ENCODE measurements at places on chromosomes 16 and 17.

- DNase-seq = no peak
These were observed 2.2 kb downstream of the PAQR4 start for GRCh38 chr16:2971134-2971984.

DNA sequence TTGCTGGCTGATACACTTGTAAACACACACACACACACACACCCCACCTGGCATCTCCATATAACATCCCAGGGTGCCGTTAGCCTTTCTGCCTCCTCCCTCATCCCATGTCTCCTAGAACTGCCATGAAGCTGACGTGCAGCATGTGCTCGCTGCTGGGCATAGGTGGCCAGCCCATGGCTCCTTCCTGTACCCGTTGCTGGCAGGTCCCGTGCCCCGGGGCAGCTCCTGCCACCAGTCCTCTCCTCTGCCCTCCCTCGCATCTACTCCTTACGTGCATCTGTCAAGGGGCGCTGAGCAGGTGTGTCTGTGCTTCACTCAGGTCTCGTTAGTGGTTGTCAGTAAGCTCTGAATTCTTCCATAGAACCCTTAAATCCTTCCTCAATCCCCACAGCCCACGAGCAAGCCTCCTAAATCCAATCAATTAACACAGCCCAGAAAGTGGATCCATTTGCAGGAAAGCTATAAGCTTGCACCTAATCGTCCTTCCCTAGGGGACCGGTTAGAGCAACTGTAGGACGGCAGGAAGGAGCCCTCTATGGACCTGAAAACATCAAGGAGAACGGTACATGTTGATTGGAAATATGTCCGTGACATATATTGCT lies 218.1 kb upstream of the FOXF1 start:
- no peak for DNase-seq

- DNase-seq = no peak
These were observed 127.5 kb upstream of the WSCD1 start for GRCh38 chr17:5942687-5943086.

DNA sequence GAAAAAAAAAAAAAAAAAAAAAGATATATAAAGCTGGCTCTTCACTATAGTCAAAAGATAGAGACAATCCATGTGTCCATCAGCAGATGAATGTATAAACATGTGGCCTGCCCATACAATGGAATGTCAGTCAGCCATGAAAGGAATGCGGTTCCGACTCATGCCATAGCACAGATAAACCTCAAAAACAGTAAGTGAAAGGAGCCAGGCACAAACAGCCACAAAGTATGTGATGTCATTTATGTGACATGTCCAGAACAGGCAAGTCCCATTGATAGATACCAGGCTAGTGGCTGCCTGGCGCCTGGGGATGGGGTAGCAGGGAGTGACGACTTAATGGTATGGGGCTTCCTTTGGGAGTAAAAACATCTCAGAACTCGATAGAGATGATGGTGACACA lies 155.7 kb downstream of the CMIP start:
- no peak for DNase-seq

GRCh38 chr17:51013322-51013721 lies 107.3 kb downstream of the SPAG9 start:
- DNase-seq = no peak

DNA sequence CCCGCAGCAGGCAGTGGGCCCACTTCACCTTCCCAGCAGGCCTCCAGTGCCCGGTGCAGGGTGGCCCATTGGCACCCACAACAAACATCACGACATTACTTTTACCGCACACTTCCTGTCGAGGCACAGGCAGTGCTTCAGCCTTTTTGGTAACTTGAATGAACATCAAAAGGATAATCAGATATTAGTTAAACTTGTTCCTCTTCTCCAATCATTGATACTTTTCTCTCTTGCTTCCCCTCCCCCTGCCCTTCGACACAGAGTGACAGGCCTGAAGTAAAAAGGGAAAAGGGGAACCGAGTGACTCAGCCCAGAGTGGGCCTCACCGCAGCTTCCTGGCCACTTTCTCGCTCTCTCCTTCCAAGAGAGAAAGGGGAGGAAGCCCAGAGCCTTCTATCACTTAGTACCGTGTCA lies 507.0 kb downstream of the MAF start:
- DNase-seq = peak; percentile 52

- no peak for DNase-seq
These were observed 27.2 kb upstream of the BRD7 start for GRCh38 chr16:50395763-50396710.

- DNase-seq = no peak
These were observed 60.8 kb downstream of the WDR45B start for GRCh38 chr17:82587234-82588086.

GRCh38 chr17:49548506-49549310 lies 27.0 kb upstream of the NXPH3 start:
- DNase-seq = no peak

DNA sequence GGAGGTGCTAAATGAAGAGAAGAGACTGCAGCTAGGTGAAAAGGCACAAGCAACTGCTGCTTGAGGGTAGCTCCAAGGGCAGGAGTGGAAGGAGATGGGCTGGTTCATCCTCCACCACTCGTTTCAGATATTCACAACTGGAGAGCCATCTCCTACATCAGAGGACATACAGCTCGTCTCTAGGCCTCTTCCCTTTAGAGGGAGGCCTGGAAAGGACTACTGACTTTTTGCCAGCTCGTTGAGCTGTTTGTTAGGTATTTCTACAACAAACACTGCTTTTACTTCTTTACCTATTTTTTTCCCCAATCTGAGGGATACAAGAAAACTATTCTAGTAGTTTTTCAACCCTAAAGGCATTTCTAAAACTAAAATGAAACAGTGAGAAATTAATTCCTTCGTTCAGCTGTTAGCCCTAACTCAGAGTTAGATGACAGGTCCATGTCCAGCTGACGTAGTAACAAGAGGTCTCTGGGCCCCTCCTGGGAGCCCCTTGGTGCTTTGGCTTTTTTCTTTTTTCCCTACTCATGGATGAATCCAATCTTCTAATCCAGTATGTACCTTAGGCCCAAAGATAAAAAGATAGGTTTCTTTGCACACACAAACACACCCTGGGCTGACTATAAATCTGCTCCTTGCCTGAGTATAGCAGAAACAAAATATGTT lies 47.8 kb upstream of the TBX2 start:
- no peak for DNase-seq

DNA sequence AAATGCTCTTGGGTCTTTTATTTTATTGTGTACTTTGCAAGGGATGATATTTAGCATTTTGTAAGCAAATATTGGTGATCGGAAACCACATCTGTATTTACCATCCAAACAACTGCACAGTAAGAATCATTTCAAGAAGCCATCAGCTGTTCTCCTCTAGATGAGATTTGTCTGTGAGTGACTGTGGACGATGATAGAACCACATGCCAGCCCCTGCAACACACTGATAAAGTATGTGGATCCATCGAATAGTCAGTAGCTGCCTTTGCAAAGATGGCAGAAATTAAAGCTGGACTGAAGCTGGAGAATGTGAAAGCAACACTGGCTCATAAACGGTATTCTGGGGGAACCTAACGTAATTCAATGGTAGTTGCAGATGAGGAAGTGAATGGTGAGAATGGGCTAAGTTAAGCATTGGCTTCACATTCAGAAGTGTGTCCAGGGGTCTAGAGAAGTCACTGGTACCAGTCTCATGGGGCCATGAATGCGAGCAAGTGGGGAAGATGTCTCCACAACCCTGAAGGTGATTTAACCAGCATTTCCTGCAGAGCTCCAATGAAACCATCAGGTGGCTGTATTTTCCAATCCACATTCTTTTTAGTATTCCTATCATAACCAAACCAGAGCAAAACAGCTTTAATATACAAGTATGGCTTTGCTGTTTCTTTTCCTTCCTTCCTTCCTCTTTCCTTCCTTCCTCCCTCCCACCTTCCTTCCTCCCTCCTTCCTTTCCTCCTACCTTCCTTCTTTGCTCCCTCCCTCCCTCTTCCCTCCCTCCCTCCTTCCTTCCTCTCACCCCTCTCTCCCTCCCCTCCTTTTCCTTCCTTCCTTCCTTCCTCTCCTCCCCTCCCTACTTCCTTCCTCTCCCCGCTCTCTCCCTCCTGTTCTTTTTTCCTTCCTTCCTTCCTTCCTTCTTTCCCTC lies 169.4 kb downstream of the ABCA8 start:
- DNase-seq = no peak

GRCh38 chr16:56372013-56372634 lies 53.2 kb downstream of the AMFR start:
- no peak for DNase-seq

GRCh38 chr17:9538626-9539025 lies 37.0 kb downstream of the STX8 start:
- no peak for DNase-seq

GRCh38 chr16:12526515-12526914 lies 277.2 kb downstream of the CPPED1 start:
- no peak for DNase-seq

DNA sequence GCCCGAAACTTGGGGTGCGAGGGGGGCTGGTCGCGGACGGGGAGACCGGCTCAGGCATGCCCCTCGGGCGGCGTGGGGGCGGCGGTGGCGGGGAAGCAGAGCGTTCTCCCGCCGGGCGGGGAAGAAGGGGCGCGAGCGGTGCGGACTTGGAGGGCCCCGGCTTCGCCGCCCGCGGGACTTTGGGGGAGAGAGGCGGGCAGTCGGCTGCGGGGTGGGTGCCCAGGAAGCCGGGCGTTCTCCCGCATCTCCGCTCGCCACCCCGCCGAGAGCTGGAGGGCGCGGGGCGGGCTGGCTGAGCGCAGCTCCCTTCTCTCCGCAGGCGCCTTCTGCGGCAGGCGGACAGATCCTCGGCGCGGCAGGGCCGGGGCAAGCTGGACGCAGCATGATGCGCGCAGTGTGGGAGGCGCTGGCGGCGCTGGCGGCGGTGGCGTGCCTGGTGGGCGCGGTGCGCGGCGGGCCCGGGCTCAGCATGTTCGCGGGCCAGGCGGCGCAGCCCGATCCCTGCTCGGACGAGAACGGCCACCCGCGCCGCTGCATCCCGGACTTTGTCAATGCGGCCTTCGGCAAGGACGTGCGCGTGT lies 772 bp downstream of the NTN1 start:
- no peak for DNase-seq

GRCh38 chr17:75489511-75489955 lies 25.8 kb downstream of the CASKIN2 start:
- no peak for DNase-seq

- DNase-seq = no peak
These were observed 88.8 kb downstream of the ZDHHC7 start for GRCh38 chr16:84922351-84923120.

DNA sequence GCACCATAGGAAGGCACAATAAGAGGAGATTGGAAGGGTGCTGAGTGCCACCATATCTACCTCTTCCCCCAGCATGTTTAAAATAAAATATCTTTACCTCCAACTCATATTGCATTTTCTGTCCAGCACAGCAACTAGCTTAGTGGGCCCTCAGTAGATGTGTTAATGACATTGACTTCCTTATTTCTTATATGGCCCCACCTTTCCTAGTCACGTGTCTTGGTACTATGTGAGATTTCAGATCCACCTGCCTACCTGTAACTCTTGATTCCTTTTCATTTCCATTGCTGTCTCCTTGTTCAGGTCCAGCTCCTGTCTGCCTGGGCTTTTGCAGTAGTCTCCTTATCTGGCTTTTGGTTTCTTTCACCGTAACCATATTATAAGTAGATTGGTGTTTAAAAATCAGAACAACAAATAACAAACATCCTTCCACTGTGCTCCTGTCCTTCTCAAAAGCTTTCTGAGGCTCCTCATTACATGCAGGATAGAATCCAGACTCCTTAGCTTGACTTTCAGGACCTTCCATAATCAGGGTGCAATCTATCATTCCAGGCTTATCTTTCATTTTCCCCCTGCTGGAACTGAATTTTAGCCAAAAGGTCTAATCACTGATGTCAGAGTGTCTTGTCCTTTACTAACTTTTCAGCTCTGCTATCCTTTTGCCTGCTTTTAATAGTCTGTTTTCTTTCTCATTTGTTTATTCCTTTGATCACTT lies 71.3 kb downstream of the FTO start:
- no peak for DNase-seq

DNA sequence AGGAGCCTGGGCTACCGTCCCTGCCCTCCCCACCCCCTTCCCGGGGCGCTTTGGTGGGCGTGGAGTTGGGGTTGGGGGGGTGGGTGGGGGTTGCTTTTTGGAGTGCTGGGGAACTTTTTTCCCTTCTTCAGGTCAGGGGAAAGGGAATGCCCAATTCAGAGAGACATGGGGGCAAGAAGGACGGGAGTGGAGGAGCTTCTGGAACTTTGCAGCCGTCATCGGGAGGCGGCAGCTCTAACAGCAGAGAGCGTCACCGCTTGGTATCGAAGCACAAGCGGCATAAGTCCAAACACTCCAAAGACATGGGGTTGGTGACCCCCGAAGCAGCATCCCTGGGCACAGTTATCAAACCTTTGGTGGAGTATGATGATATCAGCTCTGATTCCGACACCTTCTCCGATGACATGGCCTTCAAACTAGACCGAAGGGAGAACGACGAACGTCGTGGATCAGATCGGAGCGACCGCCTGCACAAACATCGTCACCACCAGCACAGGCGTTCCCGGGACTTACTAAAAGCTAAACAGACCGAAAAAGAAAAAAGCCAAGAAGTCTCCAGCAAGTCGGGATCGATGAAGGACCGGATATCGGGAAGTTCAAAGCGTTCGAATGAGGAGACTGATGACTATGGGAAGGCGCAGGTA lies 762 bp downstream of the CDK12 start:
- DNase-seq = no peak

DNA sequence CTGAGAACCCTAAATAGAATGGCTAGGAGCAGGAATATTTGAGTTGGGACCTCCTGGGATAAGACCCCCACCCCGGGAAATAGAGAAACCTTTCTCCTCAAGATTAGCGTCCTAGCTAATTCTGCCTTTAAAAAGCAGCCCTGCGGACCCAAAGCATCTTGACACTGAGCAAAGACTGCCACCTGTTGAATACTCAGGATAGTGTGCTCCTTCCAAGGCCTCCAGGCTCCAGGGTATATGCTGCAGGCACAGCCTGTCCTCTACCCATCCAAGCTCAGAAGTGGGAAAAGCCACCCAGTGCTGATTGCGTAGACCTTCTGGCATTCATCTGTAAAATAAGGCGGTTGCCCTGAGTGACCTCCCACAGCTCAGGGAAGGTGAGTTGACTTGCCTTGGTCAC lies 456.2 kb upstream of the DYNLRB2 start:
- DNase-seq = no peak

- no peak for DNase-seq
These were observed 13.4 kb downstream of the OR2C1 start for GRCh38 chr16:3369073-3369472.

DNA sequence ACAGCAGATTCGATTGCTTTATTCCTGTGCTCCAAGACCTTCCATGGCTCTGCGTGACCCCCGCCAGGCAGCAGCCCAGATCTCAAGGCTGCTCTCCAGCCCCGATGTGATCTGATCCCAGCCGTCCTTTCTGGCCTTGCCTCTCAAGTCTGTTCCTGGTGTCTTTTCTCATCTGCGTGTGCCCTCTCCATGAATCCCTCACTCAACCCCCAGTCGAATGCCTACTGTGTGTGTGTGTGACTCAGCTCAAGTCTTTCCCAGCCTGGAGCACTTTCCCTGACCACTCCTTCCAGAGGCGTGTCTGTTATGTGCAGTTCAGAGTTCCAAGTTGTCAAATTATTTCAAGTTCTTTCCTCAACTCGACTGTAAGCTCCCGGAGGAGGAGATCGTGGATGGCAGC lies 64.0 kb downstream of the MRM1 start:
- DNase-seq = no peak

GRCh38 chr17:66016231-66016630 lies 175.7 kb downstream of the CEP112 start:
- DNase-seq = no peak

- no peak for DNase-seq
These were observed 3.7 kb upstream of the BANP start for GRCh38 chr16:87947356-87948118.

All from CD4-positive, alpha-beta T cell treated with Interferon alpha-2 for 1 hour (primary cell).